ENCODE measurements at places on chromosomes 7 and 10.

- no peak for DNase-seq
Observed at GRCh38 chr10:28594406-28594805, 61.5 kb downstream of the WAC start.

GRCh38 chr10:61140765-61141392 lies 196.9 kb upstream of the RHOBTB1 start:
- DNase-seq, result peak; percentile 41

- DNase-seq, result no peak
Observed at GRCh38 chr7:41520445-41520844, 182.4 kb downstream of the INHBA start.

- DNase-seq, result no peak
Observed at GRCh38 chr7:128137181-128137580, 103.9 kb upstream of the LEP start.

GRCh38 chr10:113891476-113891875 lies 37.0 kb downstream of the NHLRC2 start:
- no peak for DNase-seq
